K562 (cell line): ENCODE measurements at places on chromosomes 3 and 15. TPM values are rescaled to one million over a fixed set of nuclear protein-coding genes. Genes with fewer than 3 reads are reported as not detected.

The LIPH gene
- 1.3 TPM in 2 replicates for total RNA-seq

The MUC13 gene
- 0.09 TPM in 2 replicates for total RNA-seq

The GOLGA6A gene
- not detected in 2 replicates for total RNA-seq

The TNFAIP8L3 gene
- 0.11 TPM in 1 of 2 replicates, not detected in the other for total RNA-seq

The ZNF660 gene
- 0.13 and 0.29 TPM in 2 replicates for total RNA-seq

- H3K4me3 ChIP-seq, result no peak overlapping the region
- H3K36me3 ChIP-seq, result no peaks in the 10 kb centered on the region
- H3K27ac ChIP-seq, result no peak overlapping the region
Measured at GRCh38 chr3:115692887-115693524, 69.7 kb downstream of the GAP43 start.

- H3K27me3 ChIP-seq, result no peaks in the 10 kb centered on the region
- H3K36me3 ChIP-seq, result no peaks in the 10 kb centered on the region
- H3K27ac ChIP-seq, result no peak overlapping the region
- H3K4me1 ChIP-seq, result no peaks in the 10 kb centered on the region
- H3K4me3 ChIP-seq, result no peak overlapping the region
Measured at GRCh38 chr15:79643393-79643792, 211.3 kb downstream of the MINAR1 start.

- no peak for DNase-seq
- no peaks in the 10 kb centered on the region for H3K4me1 ChIP-seq
- no peak overlapping the region for H3K27ac ChIP-seq
- H3K4me3 ChIP-seq, result no peak overlapping the region
Measured at GRCh38 chr3:174101244-174101643, 703.7 kb downstream of the NLGN1 start.

GRCh38 chr3:48598323-48599076, 3.4 kb upstream of the COL7A1 start:
- no peak overlapping the region for H3K27ac ChIP-seq
- peaks cover 59% of the 10 kb centered on the region; the same call in 2 of the 3 replicates for H3K36me3 ChIP-seq
- H3K4me1 ChIP-seq, result peaks cover 12% of the 10 kb centered on the region; the same call in 2 of the 3 replicates
- no peak overlapping the region for H3K4me3 ChIP-seq
- no peaks in the 10 kb centered on the region for H3K27me3 ChIP-seq

DNA sequence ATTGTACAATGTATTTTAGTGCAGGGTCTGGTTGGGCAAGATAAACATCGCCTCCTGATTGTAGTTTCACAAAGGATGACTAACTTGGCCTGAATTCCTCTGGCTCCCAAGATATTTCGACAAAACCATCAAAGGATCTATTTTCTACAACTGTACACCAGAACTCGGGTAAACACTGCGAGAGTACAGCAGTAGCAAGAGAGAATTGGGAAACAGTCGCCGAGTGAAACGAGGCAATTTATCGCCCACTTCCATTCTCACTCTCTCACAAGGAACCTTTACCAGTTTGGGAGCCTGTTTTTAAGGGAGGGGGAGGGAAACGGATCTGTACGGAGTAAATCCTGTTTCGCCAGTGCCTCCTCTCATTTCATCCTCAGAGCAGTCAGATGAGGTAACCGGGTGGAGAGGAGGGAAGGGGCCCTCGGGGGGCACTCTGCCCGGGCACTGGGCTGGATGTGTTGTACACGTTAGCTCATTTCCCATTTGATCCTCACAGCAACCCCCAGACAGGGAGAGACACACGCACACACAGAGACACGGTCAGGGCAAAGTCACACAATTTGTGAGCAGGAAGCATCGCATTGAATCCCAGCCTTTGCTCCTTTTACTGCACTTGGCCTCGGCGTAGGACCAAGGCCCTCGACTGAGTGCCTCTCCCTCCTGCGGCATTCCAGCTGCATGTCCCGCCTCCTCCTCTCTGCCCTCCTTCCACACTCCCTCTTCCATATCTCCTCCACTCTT, 120.1 kb downstream of the LIPC start:
- peak overlapping the region; percentile 10; the same call in 1 of the 2 replicates for H3K4me3 ChIP-seq
- H3K27ac ChIP-seq, result peak overlapping the region; percentile 75
- H3K4me1 ChIP-seq, result peaks cover 46% of the 10 kb centered on the region
- no peaks in the 10 kb centered on the region for H3K27me3 ChIP-seq
- peak; percentile 43 for DNase-seq

GRCh38 chr3:182248349-182248880, 536.7 kb downstream of the SOX2 start:
- H3K4me1 ChIP-seq, result no peaks in the 10 kb centered on the region
- no peaks in the 10 kb centered on the region for H3K36me3 ChIP-seq
- DNase-seq, result peak; percentile 36
- no peak overlapping the region for H3K4me3 ChIP-seq
- H3K27me3 ChIP-seq, result no peaks in the 10 kb centered on the region; the same call in 2 of the 3 replicates
- H3K27ac ChIP-seq, result no peak overlapping the region

DNA sequence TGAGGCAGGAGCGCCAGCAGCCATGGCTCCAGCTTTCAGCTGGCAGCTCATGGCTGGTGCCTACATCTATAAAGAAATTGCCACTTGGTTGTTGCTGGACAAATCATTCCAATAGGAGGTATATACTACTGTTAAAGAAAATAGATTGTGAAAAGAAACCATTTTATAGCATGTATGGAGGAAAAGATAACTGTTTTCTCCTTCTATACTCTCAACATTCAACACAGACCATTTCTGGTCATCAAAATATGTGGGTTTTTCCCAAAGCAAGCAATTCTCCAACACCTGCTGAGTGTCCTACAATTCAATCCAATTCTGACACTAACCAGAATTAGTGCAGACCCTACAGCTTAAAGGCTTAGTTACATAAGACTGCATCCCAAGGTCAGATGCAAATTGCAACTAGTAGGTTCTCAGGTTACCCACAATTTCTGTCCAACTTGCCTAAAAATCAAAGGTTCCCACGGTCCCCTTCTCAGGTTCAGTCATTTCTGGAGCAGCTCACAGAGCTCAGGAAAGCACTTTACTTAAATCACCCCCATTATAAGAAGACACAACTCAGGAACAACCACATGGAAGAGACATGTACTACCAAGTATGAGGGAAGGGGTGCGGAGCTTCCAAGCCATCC, 42.4 kb upstream of the STRIT1 start:
- H3K4me3 ChIP-seq, result no peak overlapping the region
- DNase-seq, result no peak
- peak overlapping the region; percentile 85 for H3K27ac ChIP-seq
- no peaks in the 10 kb centered on the region for H3K27me3 ChIP-seq

DNA sequence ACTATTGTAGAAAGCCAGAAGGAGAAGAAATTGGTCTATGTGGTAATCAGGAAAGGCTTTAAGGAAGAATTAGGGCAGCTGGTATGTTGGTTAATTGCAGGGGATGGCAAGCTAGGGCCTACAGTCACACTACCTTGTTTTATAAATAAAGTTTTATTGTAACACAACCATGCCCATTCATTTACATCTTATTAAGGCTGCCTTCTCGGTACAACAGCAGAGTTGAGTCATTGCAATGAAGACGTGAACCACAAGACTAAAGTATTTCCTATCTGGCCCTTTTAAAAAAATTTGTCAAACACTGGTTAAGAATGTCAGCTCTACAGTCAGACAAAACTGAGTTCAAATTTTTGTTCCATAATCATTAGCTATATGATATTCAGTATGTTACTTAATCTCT, 8.3 kb downstream of the SERPINI1 start:
- peaks cover 3% of the 10 kb centered on the region; the same call in 1 of the 3 replicates for H3K36me3 ChIP-seq
- H3K4me3 ChIP-seq, result no peak overlapping the region
- H3K4me1 ChIP-seq, result peaks cover 16% of the 10 kb centered on the region; the same call in 2 of the 3 replicates
- no peak overlapping the region for H3K27ac ChIP-seq
- H3K27me3 ChIP-seq, result no peaks in the 10 kb centered on the region

GRCh38 chr15:66566963-66567531, 1.2 kb upstream of the LCTL start:
- no peaks in the 10 kb centered on the region for H3K36me3 ChIP-seq
- H3K27ac ChIP-seq, result no peak overlapping the region; the same call in 1 of the 3 replicates
- peaks cover 24% of the 10 kb centered on the region for H3K4me1 ChIP-seq
- H3K4me3 ChIP-seq, result no peak overlapping the region
- H3K27me3 ChIP-seq, result no peaks in the 10 kb centered on the region

DNA sequence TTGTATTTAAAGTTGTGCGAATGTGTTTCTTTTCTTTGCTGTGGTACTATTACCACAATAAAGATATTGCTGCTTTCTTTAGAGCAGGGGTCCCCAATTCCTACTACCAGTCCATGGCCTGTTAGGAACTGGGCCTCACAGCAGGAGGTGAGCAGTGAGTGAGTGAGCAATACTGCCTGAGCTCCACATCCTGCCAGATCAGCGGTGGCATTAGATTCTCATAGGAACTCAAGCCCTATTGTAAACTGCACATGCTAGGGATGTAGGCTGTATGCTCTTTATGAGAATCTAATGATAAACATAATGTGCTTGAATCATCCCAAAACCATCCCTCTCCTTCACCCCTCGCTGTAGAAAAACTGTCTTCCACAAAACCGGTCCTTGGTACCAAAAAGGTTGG, 41.6 kb downstream of the DMXL2 start:
- no peak for DNase-seq
- H3K36me3 ChIP-seq, result 0 out of 3 replicates have a peak, but pooled peaks cover 3% of the 10 kb centered on the region
- no peaks in the 10 kb centered on the region for H3K27me3 ChIP-seq
- no peak overlapping the region for H3K4me3 ChIP-seq

DNA sequence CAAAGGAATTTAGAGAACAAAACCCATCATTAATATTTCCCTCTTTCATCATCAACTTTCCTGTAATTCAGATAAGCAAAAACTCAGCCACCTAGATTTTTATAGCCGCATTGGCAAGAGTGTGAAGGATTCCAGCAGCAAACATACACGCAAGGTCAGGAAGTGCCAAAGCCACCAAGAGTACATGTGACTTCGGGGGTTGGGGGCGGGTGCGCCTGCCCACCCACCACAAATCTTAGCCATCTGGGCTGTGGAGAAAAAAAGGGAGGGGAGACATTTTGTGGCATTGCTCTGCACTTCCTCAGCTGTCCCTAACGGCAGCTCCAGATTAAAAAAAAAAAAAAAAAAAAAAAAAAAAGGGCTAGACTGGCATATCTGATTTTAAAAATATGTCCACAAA, 148.4 kb downstream of the TNIK start:
- no peak overlapping the region for H3K27ac ChIP-seq
- no peaks in the 10 kb centered on the region for H3K27me3 ChIP-seq
- H3K4me3 ChIP-seq, result no peak overlapping the region
- H3K36me3 ChIP-seq, result no peaks in the 10 kb centered on the region; the same call in 2 of the 3 replicates
- DNase-seq, result no peak

DNA sequence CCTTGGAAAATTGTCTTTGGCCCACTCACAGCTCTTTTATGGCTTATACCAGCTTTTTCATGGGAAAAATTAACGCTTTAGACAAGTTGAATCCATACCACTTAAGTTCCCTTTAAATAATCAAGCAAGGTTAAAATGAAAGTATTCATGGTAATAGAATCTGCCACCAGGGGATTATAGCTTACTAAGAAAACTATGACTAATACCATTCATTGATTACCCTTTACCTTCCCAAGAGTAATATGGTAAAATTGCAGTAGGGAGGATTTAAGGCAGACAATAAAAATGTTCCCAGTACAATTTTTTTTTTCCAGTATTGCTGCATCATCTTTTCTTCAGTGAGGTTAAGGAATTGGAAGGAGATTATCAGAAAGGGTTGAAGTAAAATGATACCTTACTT, 641.1 kb upstream of the NAALADL2 start:
- H3K36me3 ChIP-seq, result no peaks in the 10 kb centered on the region
- no peak overlapping the region for H3K4me3 ChIP-seq
- no peaks in the 10 kb centered on the region for H3K4me1 ChIP-seq
- no peak overlapping the region for H3K27ac ChIP-seq
- no peaks in the 10 kb centered on the region for H3K27me3 ChIP-seq

DNA sequence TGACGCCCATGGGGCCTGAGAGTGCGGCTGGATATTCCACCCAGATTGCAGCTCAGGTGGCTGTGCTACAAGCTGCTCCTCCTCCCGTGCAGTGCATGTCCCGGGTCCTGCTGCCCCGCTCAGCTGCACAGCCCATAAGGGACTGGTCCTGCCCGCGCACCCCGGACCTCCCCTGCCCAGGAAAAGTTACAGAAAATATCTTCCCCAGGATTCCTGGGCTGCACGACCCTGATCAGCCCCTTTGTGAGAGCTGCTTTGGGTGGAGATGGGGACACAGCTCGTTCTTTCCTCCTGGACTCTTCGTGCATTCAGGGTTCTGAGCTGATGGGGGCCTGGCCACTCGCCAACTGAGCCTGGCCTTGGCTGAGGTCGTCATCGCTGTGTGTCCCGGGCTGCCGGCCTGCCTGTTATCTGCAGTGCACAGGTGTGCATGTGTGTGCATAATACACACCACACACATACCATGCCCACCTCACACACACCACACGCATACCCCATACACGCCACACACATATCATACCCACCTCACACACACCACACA, 28.8 kb downstream of the APBA2 start:
- peak overlapping the region; percentile 76; the same call in 2 of the 3 replicates for H3K27ac ChIP-seq
- no peak overlapping the region for H3K4me3 ChIP-seq
- H3K4me1 ChIP-seq, result peaks cover 64% of the 10 kb centered on the region
- H3K27me3 ChIP-seq, result no peaks in the 10 kb centered on the region
